ENCODE measurements at places on chromosomes 5 and 9.
A peak's percentile ranks its signal among the peaks of the same experiment; 100 is the strongest.

DNA sequence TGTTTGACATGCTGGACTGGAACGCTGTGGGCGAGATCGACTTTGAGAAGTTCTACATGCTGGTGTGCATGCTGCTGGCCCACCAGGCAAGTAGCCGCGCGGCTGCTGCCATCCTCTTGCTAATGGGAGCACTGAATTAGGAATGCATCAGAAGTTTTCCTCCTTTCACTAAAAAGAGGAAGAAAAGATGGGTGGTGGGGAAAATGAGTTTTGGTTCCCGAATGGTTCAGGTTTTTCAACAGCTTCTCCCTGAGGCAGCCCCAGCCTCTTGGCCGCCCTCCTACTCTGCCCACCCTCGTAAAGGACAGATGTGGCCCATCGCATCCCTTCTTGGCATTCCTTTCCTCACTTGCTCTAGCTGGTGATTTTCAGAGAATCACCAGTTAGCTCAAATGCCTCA is 5.5 kb downstream of the EFCAB9 start:
- DNase-seq: no peak

GRCh38 chr5:156121234-156121633 is 205.7 kb upstream of the SGCD start:
- no peak for DNase-seq

GRCh38 chr5:102523541-102524175 is 24.9 kb upstream of the SLCO6A1 start:
- no peak for DNase-seq

- no peak for DNase-seq
Observed at GRCh38 chr9:89742660-89743059, 137.8 kb downstream of the GADD45G start.

DNA sequence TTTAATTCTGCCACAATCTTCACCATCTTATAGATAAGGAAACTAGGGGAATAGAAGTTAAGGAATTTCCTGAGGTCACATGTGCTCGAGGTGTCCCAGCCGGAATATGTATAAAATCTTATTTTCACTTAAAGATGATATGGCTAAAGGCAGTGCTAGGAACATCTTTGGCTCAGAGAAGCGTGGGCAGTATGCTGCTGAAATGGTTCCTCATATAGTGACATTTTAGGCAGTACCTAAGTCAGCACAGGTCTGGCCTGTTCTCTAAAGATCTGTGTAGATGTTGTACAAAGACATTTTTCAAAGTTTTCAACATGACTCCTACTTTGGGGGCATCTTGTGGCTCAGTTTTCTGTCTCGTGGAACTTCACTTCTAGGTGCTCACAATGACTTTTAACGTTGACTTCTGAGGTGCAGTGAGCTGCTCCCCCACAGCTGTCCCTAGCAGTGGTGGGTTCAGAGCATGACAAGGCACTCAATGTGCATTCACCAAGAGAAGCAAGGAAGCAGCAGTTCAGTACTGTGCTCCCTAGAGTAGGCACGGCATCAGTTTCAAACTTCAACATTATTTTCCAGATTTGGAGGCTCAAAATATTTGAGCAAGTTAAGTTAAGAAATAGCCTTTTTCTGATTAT is 40.3 kb downstream of the TNFAIP8 start:
- DNase-seq: no peak

GRCh38 chr9:69299315-69299714 is 25.7 kb upstream of the ENTREP1 start:
- DNase-seq: no peak

DNA sequence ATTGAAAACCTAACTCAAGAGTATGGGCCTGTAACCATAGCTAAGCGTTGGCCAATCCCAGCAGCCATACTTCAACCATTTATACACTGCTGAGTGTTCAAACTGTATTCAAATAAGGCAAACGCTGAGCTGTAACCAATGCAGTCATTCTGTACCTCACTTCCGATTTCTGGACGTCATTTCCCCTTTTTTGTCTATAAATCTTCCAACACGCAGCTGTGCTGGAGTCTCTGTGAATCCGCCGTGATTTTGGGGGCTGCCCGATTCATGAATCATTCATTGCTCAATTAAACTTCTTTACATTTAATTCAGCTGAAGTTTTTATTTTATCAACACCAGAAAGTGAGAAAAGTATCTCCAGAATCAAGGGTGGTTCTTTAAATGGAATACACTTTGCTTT is 31.7 kb downstream of the MTX3 start:
- DNase-seq: no peak

GRCh38 chr9:34417734-34418133 is 40.6 kb downstream of the FAM219A start:
- no peak for DNase-seq

DNA sequence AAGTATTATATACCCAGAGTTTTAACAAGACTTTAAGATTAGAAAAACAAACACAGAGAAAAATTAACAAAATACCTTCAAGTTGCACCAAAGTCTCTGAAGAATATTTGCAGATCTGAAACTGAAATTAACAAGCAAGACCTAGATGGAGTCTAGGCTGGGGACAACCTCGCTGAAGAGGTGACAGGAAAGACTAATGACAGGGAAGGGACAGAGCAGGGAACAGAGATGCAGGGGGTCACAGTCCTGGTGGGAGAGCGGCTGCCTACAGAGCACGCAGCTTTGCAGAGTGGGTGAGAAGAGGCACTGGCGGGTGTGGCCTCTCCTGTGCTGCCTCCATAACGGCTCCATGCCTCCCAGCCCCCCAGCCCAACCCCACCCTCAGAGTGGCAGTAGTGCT is 13.5 kb downstream of the RETREG1 start:
- no peak for DNase-seq

- peak; percentile 88 for DNase-seq
Observed at GRCh38 chr5:177431317-177432142, 5.1 kb downstream of the GRK6 start.

GRCh38 chr5:19986031-19986619 is 1.9 kb downstream of the CDH18 start:
- DNase-seq: no peak

- no peak for DNase-seq
Observed at GRCh38 chr5:82336226-82336958, 58.2 kb upstream of the RPS23 start.

- DNase-seq: no peak
Observed at GRCh38 chr5:62212648-62213047, 93.4 kb upstream of the KIF2A start.

- DNase-seq: no peak
Observed at GRCh38 chr5:154196955-154197652, 6.6 kb downstream of the GALNT10 start.

- DNase-seq: peak; percentile 67
Observed at GRCh38 chr9:69035438-69036308, at the start of gene FXN. TSS of gene FXN (plus strand) at chr9:69035752. CDS start at chr9:69035783, 31 bp downstream.

DNA sequence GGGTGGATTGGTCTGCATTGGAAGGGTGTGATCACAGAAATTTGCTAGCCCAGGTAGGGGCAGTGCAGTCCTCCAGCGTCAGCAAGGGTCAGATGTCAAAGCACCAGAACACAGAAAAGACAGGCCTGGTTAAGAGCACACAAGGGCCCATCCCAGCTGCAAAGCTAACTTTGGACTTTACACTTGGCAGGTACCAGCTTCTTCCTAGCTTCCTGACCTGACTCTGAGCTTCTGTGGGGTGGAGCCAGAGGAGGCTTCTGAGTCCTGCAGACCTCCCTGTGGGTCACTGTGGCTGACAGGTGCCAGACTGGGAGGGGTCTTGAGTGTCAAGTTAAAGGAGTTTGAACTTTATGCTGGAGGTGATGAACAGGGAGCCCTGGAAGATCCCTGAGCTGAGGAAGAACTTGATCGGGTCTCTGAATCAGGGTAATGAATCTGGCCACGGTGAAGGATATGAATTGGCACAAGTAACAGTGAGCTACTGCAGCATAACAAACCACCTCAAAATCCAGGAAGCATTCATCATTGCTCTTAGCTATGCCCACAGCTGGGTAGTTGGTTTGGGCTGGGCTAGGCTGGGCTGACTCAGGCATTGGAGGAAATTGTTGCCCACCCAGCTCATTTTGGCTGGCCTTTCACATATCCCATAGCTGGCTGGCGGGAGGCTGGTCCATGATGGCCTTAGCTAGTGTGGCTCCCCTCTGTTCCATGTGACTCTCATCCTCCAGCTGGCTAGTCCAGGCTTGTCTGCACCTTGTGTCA is 63.4 kb downstream of the BARX1 start:
- no peak for DNase-seq

GRCh38 chr9:112316258-112316943 is 17.0 kb downstream of the PTBP3 start:
- no peak for DNase-seq

DNA sequence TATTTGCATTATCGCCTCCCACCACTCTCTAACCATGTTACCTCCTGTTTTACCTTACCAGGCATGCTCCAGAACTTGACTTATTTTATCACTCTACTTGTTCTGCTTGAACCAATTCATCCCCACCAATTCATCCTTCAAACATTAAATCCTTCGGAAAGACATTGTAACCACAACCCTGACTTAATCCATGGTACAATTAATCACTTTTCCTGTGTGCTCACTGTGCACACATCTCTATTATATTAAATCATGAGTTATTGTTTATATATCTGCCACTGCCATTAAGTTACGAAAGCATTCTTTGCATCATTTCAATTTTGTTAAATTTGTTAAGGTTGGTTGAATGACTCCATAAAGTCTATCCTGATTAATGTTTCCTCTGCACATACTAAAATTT is 7.4 kb upstream of the C5orf46 start:
- no peak for DNase-seq

DNA sequence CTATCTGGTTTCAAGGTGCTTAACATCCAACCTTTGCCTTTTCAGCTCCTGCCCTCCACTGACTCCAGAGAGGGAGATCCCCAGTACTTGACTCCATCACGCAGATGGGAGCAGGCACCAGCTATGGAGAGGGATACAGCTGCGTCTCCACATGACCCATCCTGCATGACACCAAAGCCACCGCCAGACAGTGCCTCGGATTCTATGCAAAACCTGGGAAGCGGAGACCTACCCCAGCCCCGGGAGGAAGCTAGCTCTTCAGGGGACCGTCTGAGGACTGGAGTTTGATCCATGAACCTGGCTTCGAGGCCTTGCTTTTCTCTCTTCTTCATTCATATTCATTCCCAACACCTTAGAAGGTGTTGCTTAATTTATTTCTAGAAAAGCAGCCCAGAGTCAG is 24.8 kb downstream of the HRH2 start:
- DNase-seq: no peak

- DNase-seq: no peak
Observed at GRCh38 chr9:93184432-93185265, 710 bp downstream of the WNK2 start.

GRCh38 chr5:146007270-146007669 is 70.9 kb downstream of the SH3RF2 start:
- peak; percentile 22 for DNase-seq

- DNase-seq: no peak
Observed at GRCh38 chr5:83563631-83564030, 92.1 kb downstream of the VCAN start.
